Inflammatory macrophage (primary cell): ENCODE measurements at places on chromosomes 5 and 9.
A peak's percentile ranks its signal among the peaks of the same experiment; 100 is the strongest.

GRCh38 chr9:36725777-36726356 is 153.2 kb downstream of the MELK start:
- DNase-seq, result no peak

- peak; percentile 84 for DNase-seq
Observed at GRCh38 chr9:34379334-34380033, 2.8 kb upstream of the MYORG start.

- no peak for DNase-seq
Observed at GRCh38 chr5:173202266-173202875, 32.6 kb downstream of the NKX2-5 start.

- no peak for DNase-seq
Observed at GRCh38 chr5:180486636-180487149, 7.5 kb upstream of the CNOT6 start.

DNA sequence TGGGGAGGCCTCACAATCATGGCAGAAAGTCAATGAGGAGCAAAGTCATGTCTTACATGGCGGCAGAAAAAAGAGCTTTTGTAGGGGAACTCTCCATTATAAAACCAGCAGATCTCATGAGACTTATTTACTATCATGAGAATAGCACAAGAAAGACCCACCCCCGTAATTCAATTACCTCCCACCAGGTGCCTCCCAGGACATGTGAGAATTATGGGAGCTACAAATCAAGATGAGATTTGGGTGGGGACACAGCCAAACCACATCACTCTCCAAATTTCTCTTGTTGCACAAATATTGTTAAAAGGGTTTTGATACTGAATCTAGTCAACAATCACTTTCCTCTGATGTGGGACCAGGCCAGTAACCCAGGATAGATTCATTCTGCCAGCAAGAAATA is 1176.1 kb downstream of the CDH9 start:
- DNase-seq, result no peak

- DNase-seq, result peak; percentile 3
Observed at GRCh38 chr5:111680737-111681413, 76.1 kb downstream of the NREP start.

DNA sequence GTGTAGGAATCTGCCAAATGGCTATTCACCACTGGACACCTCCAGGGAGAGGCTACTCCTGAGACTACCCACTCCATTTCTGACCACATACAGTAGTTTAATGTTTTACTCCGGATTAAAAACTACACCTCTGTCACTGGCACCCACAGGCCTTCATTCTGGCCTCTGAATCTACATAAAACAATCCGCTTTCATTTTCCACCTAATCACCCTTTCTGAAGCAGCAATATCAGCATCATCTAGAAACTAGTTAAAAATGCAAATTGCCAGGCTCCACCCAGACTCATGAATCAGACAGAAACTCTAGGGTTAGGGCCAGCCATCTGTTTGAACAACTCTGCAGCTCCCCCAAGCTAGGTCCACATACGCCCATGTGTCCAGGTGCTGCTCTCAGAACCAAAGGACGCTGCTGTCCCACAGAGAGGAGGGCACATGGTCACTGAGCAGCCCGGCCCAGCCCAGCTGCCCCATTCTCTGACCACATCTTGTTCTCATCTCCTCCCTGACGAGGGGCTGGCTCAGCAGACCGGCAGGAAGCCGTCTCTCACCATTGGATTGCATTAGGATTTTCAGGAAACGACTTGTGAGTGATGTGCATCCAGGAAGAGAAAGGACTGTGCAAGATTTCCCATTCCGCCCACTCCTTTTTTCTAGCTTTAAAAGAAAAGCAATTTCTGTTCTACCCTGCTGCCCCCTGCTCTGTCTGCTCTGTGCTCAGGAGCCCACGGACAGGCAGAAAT is 34.7 kb downstream of the ADAM19 start:
- DNase-seq, result peak; percentile 20

- DNase-seq, result no peak
Observed at GRCh38 chr9:98915599-98915998, 28.1 kb upstream of the COL15A1 start.

DNA sequence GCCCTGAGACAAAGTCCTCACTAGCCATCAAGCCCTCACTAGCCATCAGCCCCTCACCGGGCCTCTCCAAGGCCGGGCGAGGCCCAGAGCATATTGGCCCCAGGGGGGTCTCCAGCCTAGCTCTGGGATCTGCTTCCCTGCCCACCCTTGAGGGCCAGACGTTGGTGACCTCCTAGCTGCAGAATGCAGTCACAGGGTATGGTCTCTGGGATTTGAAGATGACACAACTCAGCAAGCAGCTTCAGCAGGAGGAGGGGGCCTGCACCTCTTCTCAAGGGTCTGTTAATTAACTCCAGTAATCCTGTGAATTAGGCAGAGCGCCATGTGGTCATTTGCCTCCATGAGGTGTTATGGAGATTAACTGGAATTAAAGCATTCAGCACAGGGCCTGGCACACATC is 116.9 kb upstream of the SPOCK1 start:
- DNase-seq, result no peak

- DNase-seq, result peak; percentile 39
Observed at GRCh38 chr5:159907689-159908590, 8.3 kb upstream of the ADRA1B start.

DNA sequence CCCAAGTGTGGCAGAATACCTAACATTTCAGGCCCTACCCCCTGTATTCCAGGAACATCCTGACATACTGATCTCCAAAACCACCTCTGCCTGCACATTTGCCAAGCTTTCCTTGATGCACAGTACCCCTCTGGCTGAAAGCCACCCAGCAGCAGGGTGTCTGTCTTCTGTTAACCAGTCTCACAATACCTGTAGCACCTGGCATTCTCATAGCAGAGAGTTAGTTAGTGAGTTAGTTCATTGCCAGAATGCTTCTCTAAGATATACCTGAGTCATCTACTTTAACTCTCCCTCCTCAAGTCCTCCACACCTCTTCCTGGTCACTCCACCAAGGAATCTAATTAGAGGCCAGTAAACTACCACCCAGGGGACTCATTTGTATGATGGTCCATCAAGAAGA is 46.1 kb upstream of the IL7R start:
- DNase-seq, result no peak

- no peak for DNase-seq
Observed at GRCh38 chr5:176906126-176906525, 7.0 kb upstream of the HK3 start.

GRCh38 chr5:78211052-78211451 is 83.4 kb downstream of the AP3B1 start:
- no peak for DNase-seq

DNA sequence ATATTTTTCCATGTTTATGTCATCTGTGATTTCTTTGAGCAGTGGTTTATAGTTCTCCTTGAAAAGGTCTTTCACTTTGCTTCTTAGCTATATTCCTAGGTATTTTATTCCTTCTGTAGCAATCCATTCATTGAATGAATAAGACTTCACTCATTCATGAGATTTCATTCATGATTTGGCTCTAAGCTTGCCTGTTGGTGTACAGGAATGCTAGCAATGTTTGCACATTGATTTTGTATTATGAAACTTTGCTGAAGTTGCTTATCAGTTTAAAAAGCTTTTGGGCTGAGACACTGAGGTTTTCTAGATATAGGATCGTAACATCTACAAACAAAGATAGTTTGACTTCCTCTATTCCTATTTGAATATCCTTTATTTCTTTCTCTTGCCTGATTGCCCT is 15.9 kb downstream of the RLN2 start:
- no peak for DNase-seq

GRCh38 chr5:51378448-51379330 is 4.6 kb upstream of the ISL1 start:
- no peak for DNase-seq

DNA sequence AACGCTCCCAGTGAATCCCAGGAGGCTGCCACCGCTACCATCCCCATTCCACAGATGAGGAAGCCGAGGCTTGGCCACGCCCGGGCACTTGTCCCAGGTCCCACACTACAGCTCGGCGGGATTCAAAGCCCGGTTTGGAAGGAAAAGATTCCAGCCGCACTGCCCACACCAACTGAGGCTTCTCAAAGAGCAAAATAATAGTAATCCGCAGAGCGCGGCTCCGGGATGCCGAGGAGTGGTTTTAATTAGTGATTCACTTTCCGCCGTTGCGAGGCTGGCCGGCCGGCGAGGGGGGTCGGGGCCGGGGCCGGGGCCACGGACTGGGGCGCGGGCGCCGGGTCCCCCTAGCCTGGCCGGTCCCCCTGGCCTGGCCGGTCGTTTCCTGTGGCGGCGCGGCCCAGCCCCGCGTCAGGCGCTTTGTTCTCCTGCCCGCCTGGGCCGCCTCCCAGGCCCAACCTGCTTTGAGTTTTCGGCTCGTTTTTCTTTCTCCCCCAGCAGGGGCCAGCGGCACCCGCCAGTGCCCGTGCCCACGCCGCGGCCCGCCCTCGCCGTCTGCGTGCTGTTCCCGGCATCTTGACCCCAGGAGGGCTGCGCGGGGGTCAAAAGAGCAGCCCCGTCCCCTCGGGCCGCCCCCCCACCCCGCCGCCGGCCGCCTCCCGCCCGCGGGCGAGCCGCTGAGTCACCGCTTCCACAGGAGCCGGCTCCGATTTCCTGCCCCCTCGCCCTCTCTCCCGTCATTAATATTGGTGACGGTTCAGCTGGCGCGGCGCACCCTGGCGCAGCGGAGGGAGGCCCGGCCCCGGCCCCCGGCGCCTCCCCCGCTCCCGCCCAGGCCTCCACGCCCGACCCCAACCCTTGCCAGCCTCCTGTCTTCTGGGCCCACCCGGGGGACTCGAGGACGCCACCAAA is 31.2 kb downstream of the FGF18 start:
- DNase-seq, result peak; percentile 13

DNA sequence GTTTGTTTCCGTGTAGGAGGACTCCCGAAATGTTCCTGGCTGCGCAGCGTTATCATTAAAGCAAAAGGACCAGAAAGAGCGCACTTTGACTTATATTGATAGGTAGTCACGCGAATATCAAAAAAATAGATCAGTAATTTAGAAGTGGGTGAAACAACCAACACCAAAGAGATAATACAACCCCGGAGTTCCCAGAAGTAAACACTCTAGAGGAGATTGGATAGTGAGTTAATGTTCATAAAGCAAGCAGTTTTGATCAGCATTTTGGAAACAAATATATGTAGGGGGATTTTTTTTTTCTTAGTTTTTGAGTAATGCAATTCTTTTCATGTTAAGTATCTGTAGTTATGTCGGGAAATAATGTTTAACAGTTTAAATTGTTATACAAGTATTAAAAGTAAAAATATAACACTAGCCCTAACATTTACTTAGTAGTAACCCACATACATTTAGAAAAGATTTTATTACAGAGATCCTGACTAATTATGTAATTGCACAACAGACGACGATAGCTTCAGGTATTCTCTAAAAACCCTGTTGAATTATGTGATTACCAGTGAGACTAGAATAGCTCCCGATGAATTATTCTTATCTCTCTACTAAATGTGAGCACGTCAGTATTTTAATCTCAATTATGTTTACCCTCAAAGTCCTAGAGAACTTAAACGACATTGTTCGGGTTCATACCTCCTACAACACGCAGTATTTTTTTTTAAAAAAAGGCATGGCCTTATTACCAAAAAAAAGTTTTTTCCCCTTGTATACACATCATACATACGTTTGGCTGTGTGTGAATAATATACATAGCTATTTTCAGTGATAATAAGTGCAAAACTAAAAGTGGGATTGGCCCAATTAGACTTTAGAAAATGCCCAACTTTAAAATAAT is 9.4 kb upstream of the NFIB start:
- no peak for DNase-seq

GRCh38 chr9:15121630-15122029 is 185.4 kb downstream of the TTC39B start:
- no peak for DNase-seq

DNA sequence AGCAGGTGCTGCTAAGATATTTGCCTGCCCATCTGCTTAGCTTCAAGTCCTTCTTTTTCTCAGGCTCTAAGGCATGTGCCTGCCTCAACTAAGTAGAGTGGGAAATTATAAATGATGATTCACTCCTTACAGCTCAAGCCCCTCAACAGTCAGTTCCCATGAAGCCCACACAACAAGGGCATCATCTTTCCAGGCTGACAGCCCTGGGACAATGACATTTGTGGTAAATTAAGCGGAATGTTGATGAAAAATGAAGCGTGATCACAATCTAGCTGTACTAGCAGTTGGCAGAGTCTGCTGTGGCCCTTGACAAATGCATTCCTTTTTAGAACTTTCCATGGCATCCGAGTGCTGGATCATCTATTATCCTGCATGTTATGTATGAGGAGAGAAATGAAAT is 548.6 kb downstream of the KIF4B start:
- DNase-seq, result no peak

GRCh38 chr9:91111226-91111625 is 250.5 kb downstream of the AUH start:
- DNase-seq, result no peak

DNA sequence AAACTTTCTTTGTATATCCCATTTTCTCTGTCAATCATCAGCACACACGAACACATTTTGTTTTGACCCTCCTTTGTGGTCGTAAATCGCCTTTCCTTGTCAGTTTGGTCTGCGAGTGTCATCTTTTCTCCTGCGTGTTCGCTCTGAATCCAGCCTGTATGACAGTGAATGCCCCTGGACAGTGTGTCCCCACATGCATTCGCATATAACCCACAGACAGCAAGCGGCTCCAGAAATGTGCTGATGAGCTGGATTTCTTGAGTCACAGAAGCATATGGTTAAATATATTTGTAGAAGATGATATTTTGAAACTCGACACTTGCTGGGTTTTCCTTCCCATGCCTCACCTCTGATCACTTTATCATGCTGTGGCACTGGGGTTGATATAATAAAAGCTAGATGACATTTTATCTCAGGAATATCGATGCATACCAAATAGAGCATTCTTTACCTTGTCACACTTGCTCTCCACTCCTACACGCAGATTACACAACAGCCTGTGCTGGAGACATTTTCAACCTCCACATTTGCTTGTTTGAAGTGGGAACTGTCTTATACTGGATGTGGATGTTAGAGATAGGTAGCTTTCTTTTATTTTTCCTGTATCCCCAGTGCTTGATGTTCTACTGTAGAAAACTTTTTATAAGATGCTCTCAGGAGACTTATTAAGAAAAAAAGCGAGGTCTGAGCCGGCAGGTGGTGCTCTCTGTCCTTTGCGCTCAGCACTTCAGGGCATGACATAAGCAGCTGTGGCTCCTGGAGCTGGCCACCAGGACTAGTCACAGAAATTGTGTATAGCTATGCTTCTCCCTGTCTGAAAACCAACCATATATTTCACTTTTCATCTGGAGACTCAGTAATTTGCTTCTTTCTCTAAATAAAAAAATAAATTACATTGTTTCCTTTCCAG is 215.1 kb downstream of the SH3GL2 start:
- DNase-seq, result no peak

- DNase-seq, result no peak
Observed at GRCh38 chr5:143879646-143880045, 67.7 kb downstream of the HMHB1 start.

- DNase-seq, result peak; percentile 32
Observed at GRCh38 chr5:72476721-72477120, 30.5 kb downstream of the ZNF366 start.
